ENCODE measurements at places on chromosomes 3 and 15.
A peak's percentile ranks its signal among the peaks of the same experiment; 100 is the strongest.

DNA sequence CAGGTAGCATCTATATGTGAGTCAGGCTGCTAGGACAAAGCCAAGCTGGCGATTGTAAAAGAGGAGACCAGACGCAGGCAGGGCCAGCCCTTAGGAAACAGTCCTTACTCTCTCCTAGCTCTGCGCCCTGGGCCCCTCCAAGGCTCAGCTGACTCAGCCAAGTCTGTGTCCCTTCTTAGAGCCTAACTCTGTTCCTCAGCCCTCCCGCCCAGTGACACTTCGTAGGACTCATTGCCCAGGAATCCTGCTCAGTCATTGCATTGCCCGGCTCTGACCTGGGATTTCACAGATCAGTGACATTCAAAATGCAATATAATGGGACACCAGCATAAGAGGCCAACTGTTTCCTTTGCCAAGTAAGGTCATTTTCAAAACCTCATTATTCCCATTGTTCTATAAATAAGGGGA lies 244.2 kb downstream of the TLE3 start:
- DNase-seq: no peak

- no peak for DNase-seq
Observed at GRCh38 chr3:121957674-121958415, 63.6 kb downstream of the SLC15A2 start.

- DNase-seq: no peak
Observed at GRCh38 chr3:14297784-14298236, 104.6 kb upstream of the SLC6A6 start.

DNA sequence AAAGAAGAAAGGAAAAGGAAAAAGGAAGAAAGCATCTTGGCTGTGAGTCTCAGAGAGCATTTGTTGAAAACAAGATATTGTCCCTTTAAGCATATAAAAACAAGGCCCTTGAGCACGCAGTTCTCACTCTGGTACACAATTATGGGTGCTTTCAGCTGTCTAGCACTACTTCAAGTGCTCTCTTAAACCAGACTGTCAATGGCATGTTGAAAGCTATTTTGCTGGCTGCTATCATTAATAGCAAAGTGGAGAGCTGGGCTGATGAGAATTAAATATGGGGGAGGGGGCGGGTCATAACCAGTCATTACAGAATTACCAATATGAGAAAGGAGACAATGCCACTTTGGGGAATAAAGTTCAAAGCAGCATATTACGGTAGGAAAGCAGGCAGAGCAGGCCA lies 9.3 kb downstream of the TLE3 start:
- DNase-seq: no peak

- DNase-seq: no peak
Observed at GRCh38 chr3:29642393-29643033, 361.6 kb downstream of the RBMS3 start.

DNA sequence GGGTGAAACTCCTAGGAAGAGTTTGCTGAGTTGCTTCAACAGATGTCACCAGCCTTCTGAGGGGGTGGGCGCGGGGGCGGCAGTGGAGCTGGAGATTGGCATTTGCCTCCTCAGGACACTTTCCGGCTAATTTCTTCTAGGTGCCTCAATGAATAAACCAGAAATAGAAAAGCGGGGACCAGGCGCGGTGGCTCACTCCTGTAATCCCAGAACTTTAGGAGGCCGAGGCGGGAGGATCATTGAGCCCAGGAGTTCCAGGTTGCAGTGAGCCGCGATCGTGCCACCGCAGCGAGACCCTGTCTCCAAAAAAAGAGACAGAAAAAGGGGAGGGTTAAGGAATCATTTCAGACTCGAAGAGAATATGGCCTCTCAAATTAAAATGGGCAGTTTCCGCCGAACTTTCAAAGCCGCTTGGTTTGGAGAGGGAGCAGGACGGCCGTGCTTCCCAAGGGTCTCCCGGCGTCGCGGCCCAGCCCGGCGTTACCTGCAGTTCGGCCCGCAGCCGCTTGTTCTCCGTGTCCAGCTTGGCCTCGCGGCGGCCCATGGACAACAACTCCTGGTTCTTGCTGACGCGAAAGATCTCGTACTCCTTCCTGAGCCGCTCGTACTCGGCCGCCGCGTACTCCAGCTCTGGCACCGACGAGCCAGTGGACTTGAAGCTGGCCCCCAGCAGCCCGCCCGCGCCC lies 587 bp downstream of the NPHP3 start:
- peak; percentile 47 for DNase-seq

DNA sequence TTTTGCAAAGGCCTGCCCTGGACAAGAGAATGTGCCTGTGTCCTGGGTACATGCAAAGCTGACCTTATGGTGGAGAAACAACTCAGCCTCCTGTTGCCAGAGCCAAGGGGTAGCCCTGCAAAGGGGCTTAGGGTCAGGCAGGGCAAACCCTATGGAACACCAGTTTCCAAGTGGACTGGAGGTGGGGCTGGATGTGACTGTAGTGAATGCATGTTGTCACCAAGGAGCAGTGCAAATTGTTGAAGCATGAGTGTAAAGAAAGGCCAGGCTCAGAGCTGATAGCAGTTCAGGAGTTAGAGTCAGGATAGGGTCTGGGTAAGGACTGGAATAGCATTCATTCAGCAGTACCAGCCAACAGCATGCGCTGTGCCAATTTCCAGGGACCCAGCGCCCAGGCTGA lies 82.9 kb upstream of the PXYLP1 start:
- DNase-seq: no peak

GRCh38 chr15:48466820-48467219 lies 135.6 kb downstream of the DUT start:
- no peak for DNase-seq

DNA sequence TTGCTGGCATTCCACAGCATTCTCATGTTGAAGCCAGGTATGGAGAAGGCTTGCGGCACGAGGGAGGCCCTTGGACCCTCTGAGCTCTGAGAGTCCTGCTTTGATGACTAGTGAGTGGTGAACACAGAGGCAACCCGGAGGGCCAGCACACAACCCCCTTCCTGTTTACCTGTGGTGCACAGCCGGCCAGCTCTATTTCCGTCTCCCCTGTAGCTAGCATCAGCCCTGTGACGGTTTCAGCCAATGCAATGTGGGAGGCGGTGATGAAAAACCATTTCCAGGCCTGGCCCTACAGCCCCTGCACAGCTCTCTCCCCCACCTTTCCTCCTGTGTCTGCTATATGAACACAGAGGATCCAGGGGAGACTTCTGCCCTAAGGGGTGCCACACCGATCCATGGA lies 76.8 kb upstream of the KLHL25 start:
- DNase-seq: no peak

DNA sequence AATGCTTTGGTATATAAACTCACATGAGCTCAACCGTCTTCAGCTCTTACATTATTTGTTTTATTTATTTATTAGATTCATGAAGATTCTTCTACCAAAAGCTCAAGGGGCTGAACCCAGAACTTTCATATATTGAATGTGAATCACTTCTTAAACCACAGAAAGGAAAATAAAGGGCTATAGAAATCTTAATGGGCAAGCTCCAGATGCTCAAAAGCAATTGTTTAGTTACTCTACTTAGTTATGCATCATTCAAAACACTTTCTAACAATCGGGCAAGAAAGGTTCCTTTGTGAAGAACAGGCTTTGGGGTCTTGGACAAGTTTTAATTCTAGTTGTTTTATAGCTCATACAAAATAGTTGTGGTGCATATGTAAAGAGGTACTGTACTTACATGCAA lies 380.2 kb downstream of the TIGIT start:
- no peak for DNase-seq

DNA sequence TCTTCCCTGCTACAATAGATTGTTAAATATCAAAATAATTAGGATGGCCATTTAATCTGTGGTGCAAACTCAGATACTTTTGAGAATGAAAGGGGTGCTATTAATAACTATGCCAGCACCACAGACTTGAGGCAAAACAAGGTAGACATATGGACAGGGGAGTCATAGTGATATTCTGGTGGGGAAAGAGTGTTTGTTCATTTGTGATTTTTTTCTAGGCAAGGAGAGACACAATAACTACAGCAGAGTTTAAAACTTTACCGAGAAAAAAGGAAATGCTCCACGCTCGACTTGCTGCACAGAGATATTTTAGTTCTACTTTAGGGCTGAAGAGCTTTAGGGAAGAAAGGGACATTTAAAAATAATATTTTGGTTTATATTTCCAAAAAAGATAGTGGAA lies 611.2 kb upstream of the GRM7 start:
- no peak for DNase-seq

DNA sequence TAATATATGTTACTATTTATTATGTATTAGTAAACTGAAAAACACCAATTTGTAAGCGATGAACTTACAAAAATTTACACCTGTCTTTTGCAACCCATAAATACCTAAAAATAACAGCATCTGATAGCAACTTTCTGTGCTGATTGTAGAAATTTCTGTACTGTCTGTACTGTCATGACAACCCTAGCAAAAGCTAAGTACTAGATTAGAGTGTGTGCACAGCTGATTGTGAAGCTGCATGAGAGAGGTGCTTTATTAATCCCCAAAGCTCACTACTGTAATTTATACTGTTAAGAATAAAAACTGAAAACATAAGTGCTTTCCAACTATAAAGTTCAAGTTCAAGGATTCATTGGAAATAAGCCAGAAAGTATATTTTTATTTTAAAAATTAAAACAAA lies 815 bp downstream of the BCL2A1 start:
- DNase-seq: no peak

GRCh38 chr15:86744198-86744780 lies 664.6 kb downstream of the AGBL1 start:
- no peak for DNase-seq

- DNase-seq: no peak
Observed at GRCh38 chr3:14592390-14592789, 52.2 kb upstream of the GRIP2 start.

DNA sequence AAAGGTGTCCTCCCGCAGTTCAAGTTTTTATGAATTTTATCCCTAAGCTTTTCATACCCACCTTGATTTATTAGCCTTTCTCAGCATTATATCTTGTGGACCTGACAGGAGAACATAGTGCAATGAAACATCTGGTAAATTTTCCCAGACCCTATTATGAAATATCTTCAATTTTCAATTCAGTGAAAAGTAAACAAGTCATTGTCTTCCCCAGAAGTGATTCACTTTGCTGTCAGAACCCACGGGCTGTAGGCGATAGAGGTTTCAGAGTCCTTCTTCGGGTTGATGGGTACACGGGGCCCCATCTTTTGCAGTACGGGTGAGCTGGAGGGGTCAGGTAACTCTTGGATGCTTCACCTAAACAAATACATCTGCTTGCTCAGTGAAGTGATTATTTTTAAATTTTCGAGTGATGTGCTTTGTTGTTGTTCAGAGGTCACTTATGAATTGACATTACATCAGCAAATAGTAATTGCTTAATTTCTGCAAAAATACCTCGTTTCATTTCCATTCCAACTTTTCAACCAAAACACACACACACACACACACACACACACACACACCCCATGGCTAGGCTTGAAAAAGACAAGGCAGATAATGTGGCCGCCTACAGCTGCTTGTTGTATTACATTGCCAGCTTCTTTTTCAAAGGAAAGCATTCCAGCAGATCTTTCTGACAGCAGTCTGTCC lies 102.9 kb downstream of the SEMA6D start:
- no peak for DNase-seq

DNA sequence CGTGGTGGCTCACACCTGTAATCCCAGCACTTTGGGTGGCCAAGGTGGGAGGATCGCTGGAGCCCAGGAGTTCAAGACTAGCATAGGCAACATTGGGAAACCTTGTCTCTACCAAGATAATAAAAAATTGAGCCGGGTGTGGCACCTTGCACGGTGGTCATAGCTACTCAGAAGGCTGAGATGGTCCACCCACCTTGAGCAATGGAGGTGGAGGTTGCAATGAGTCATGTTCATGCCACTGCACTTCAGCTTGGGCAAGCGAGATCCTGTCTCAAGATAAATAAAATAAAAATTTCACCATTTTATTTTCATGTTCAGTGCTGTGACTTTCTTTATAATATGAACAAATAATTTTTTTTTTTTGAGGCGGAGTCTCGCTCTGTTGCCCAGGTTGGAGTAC lies 12.5 kb downstream of the MAPK6 start:
- peak; percentile 30 for DNase-seq

GRCh38 chr3:162601101-162601670 lies 1104.6 kb downstream of the OTOL1 start:
- DNase-seq: no peak

DNA sequence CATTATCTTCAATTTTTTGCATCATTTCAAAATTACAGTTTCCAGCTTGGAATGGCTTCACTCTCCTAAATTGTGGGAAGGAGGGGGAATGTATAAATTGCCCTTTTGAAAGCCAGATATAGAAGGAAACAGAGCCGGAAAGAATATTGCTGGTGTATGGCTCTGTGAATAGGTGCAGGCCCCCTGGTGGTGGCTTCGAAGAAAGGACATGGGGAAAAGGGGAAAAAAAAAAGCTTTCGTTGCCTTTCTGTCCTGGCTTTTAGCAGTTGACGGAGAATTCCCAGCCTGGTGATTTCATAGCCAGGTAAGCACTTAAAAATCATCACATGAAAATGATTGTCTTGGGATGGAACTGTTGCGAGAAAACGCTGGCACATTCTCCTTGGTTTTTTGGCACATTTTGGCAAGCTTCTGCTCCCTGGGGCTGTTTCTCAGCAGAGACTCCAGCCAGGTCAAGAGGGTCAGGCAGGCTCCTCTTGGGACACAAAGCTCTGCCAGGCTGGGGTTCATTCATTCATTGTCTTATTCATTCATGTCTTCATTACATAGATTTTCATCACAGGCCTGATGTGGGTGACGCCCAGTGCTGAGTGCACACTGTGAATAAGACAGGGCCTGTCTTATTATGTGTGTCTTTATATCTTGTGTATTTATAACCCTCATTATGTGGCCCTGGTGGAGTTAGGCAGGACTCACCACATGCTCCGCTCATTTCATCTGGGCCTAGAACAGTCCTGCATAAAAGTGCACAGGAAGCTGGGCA lies 300.0 kb upstream of the TPM1 start:
- peak; percentile 44 for DNase-seq

- DNase-seq: no peak
Observed at GRCh38 chr15:41928637-41929620, 35.1 kb upstream of the SPTBN5 start.

DNA sequence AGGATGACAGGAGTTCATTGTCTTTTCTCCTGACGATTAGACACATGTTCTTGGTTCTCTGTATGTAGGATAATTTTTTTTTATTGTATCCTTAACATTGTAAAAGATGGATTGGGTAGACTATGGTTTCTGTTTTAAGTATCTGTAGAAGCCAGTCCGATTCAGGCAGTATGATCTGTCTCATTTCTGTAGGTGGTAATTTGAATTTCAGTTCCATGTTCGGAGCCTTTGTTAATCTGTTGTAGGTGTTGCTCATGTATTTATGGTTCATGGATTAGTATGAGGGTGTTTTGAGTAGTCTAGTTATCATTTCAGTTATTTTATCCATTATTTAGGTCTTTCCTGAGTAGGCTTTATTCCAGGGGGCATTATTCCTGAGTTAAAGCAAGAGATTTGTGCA lies 32.4 kb upstream of the MME start:
- no peak for DNase-seq

- DNase-seq: no peak
Observed at GRCh38 chr15:31487811-31488436, 161.3 kb downstream of the KLF13 start.

GRCh38 chr3:37741644-37742043 lies 120.0 kb upstream of the CTDSPL start:
- DNase-seq: no peak
